ENCODE measurements at places on chromosomes 3 and 15.

GRCh38 chr3:175192536-175192935, 333.4 kb downstream of the NAALADL2 start:
- peak; percentile 8 for DNase-seq

GRCh38 chr3:187318819-187319616, 27.5 kb upstream of the MASP1 start:
- DNase-seq = peak; percentile 42

DNA sequence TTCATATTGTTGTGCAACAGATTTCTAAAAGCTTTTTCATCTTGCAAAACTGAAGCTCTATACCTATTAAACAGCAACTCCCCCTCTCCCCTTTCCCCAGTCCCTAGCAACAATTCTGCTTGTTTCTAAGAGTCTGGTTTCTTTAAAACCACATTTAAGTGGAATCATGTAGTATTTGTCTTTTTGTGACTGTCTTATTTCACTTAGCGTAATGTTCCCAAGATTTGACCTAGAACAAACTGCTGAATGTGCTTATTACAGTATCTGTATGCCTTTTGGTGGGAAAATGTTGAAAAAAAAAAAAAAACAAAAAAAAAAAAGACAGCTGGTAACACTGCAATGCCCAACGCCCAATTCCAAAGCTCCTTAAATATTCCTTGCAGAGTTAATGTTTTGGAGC, 19.5 kb upstream of the SPESP1 start:
- DNase-seq = no peak

DNA sequence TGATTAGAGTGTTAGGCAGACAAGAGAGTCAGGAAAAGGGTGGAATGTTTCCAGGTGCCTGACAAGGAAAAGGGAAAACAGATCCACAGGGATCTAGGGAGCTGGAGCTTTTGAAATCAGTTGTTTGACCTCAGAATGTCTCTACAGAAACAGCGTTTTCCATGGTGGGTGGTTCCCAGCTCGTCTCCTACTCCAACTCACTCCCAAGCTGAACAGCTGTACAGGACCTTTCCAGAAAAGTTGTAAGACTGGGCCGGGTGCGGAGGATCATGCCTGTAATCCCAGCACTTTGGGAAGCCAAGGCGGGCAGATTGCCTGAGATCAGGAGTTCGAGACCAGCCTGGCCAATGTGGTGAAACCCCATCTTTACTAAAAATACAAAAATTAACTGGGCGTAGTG, 55.7 kb upstream of the RYK start:
- DNase-seq = no peak

- no peak for DNase-seq
These were observed 22.4 kb downstream of the CIAO2A start for GRCh38 chr15:64070965-64071851.

- DNase-seq = no peak
These were observed 592.8 kb upstream of the GBE1 start for GRCh38 chr3:82354228-82354627.

DNA sequence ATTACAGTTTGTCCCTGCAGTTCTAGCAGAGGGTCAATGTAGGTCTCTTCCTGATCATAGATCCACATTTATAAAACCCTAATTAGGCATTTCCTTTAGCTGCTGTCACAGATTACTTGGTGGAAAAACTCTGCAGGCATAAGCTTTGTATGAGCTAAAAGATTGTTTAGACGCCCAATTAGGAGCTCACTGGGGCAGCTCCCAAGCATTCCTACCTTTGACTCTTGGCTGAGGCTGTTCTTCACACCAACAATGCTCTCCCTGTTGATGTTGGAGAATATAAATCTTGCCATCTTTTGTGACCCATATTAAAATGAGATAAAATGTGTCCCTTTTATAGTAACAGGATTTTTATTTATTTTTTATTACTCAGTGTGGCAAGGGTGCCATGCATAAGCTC, 148.3 kb upstream of the TRIM42 start:
- DNase-seq = no peak
